Lung (tissue), 17 donors: ENCODE measurements at places on chromosomes 2 and 18. TPM values are rescaled to one million over a fixed set of nuclear protein-coding genes. Genes with fewer than 3 reads are reported as not detected.

TMEM247 gene
- total RNA-seq = not detected

DNA sequence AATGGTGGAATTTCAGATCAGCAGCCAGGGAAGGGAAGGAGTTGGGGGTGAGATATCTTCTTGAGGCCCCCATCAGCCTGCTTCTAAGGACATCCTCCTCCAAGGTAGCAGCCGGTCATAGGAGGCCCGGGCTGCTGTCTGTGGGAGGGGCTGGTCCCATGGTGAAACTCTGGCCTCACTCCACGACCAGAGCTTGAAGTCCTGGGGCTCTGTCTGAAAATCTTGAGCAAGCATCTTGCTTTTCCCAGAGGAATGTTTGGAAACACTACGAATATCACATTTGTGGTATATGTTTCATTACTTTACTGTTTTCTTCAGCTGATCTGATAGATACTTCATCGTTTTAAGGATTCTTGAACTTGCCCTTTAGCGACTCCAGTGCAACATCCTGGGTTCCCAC, 103.7 kb downstream of the CTAGE1 start:
- DNase-seq = peak; percentile 44

- peak; percentile 37 for DNase-seq
Observed at GRCh38 chr2:88903749-88904353, 212.4 kb downstream of the RPIA start.

GRCh38 chr18:45728336-45729010, 4.5 kb downstream of the SLC14A1 start:
- DNase-seq = no peak

- no peak for DNase-seq
Observed at GRCh38 chr2:149819356-149819957, 231.9 kb upstream of the MMADHC start.

GRCh38 chr2:2280483-2280882, 50.6 kb downstream of the MYT1L start:
- DNase-seq = no peak

FOXD4L1 gene
- total RNA-seq = 0.34 TPM

DNA sequence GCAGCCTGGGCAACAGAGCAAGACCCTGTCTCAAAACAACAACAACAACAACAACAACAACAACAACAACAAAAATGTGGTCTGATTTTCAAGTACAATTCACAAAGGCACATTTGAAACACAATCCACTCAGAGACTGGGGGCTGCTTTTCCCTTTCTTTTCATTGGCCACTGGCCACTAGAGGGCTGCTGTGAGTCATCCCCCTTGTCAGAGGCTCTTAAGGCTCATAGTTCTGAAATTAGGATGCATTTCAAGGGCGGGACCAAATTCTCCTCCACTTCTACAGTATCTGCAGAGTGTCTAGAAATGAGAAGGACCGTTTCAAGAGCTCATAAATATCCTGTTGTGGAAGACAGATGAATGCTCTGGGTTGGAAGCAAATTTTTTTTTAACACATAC, 285.4 kb downstream of the NRXN1 start:
- DNase-seq = peak; percentile 12

RBM44 gene
- total RNA-seq = 4.0 TPM

DNA sequence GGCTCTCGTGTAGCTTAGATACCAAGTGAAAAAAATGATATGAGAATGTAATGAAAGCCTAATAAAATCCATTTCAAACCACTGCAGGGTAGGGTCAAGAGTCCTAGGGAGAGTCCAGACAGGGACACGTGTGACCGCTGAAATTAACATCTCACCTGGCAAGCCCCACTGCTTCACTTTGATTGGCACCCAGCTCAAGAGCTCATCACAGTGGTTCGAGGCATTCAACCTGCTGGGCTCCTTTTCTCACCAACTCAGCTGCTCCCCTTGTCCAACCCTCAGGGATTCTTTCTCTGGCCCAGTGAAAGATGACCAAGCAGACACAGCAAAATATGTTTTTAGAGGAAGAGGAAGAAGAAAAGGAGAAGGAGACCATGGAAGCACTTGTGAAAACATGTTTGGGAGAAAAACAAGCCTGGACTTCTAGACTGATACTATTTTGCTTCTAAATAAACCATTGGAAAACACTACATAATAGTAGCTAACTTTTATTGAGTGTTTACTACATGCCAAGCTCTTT, 49.2 kb upstream of the CREB1 start:
- DNase-seq = no peak

DNA sequence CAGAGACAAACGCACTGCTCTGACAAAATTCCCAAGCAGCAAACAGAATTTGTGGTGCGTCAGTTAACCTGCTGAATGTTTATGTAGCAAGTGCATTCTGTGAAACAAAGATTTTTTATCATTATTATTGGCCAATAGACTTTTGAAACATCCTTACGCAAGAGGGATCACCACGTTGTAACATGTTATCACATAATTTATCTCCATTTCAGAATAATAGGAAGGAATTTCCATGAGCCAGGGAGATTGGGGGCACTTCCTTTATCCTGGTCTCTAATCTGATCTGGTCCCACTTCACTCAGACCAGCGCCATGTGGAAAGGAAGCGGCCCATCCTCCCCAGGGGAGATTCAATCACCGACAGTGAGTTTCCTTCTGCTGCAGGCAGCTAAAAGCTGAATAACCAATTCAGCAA, 166.1 kb downstream of the PID1 start:
- DNase-seq = no peak

- DNase-seq = no peak
Observed at GRCh38 chr2:48114256-48114655, 208.0 kb upstream of the FBXO11 start.

DNA sequence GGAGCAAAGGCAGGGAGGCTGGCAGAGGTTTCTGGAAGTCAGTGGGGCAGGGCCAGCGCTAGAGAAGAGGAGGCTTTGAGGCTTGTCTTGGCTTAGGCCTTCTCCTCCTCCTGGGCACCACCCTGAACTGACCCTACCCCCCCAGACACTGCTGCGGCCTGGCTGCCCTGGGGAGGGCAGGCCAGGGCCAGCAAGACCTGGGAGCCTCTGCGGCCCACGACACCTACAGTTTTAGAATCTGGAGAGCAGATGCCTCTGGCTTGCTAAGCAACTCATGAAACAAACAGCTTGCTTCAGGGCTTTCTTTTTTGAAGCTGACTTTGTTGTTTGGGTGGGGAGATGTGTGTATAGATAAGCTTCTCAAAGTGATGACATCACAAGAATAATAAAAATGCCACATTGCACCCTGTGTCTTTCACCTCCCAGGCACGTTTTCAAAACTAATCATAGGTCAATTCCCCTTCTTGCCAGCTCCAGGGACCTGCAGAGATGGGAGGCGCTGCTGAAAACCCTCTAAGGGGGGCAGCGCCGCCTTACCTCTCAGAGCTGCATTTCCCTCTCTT, 46.2 kb upstream of the SMAD7 start:
- DNase-seq = peak; percentile 35

FKBP7 gene
- 7.7 TPM for total RNA-seq

TSPYL6 gene
- total RNA-seq = not detected

GRCh38 chr2:142037066-142037465, 93.8 kb downstream of the LRP1B start:
- no peak for DNase-seq

SLC23A3 gene
- 2.0 TPM for total RNA-seq

DNA sequence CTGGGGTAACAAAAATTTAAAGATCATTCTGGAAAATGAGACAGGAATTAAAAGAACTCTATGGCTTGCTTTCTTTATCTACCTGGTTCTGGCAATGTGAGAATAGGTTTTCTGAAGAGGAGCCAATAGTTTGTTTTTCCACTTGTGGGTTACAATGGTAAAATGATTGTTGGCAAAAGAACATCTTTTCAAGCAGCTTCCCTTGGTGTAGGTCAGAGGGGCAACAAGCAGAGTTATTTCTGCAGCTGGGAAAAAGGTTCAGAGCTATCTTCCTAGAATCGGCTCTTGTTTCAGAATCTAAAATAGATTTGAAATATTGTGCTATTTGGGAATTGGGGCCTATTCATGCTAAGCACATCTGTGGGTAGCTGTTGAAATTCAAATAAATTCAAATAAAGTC, 11.5 kb upstream of the TSPYL6 start:
- DNase-seq = no peak

SNTG2 gene
- 1.6 TPM for total RNA-seq

- peak; percentile 45 for DNase-seq
Observed at GRCh38 chr2:95305380-95306061, 8.4 kb downstream of the KCNIP3 start.

- DNase-seq = peak; percentile 97
Observed at GRCh38 chr2:27071277-27071989, at the start of gene OST4. OST4 (minus strand) TSS chr2:27071654.

GRCh38 chr18:8856769-8857393, 151.5 kb downstream of the MTCL1 start:
- no peak for DNase-seq

C1QL2 gene
- not detected for total RNA-seq

DNA sequence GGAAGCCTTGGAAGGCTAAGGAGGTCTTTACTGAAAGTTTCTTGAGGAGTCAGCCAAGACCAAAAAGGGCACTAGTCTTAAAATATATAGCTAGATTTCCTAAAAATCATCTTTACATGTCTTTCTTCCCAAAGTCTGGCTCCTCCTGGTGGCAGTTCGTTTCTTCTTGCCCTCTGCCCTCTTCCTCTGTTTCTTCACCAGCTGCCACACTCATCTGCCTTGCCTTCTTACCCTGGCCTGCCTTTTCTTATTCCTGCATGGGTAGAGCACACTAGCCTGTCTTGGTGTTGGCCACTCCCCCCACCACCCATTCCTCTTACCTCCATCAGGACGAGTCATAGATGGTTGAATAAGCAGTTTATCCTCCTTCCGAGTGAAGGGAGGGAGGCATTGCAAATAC, 129.8 kb downstream of the RAPGEF4 start:
- no peak for DNase-seq

GRCh38 chr2:191350826-191351225, 105.6 kb downstream of the MYO1B start:
- DNase-seq = no peak

DNA sequence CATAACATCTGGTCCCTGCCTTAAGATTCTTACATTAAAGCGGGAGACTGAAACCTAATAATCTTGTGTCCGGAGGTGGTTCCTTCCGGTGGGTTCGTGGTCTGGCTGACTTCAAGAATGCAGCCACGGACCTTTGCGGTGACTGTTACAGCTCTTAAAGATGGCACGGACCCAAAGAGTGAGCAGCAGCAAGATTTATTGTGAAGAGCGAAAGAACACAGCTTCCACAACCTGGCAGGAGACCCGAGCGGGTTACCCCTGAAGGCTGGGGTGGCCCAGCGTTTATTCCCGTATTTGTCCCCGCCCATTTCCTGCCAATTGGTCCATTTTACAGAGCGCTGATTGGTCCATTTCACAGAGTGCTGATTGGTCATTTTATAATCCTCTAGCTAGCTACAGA, 122.3 kb upstream of the SIX2 start:
- no peak for DNase-seq

DNA sequence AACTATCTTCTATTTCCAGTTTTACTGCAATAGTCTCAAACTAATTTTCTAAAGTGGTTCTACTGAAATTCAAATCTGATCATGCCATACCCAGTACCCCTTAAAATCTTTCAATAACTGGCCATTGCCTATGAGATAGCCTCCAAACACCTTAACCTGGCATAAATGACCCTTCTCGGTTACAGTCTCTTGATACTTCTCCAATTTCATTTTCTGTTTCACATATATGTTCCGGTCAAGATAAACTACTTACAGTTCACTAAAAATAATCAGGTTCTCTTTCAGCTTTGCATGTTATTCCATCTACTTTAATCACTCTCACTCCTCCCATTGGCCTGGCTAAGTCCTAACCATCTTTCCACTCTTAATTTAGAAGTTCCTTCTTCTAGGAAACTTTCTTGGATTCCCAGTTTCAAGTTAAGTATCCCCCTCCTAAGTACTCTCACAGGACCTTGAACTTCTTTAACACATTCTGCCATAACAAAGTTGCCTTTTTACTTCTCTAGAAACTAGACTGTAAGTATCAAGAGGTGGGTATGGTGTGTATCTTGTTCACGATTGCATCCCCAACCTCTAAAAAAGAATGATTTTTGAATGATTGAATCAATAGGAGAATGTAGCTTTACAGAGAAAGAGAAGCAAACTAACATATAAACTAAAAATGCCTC, 110.2 kb upstream of the RBBP8 start:
- DNase-seq = no peak

DNA sequence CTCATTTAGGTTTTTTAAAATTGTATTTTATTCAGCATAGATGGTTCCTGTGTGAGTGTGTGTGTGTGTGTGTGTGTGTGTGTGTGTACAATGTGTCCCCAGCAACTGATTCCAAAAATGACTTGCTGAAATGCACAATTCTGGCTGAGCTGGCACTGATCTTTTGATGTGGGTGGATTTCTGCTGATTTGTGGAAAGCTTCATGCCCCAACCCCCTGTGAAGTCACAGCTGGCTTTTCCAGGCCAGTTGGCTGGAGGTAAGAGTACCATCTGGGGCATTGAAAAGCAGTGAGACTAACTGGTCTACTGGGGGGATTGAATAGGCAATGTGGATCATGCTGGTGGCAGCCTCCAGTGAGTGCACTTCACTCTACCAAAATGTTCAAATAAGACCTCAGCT, 187.2 kb downstream of the LRRTM1 start:
- no peak for DNase-seq

GRCh38 chr2:147714582-147714981, 130.2 kb upstream of the ACVR2A start:
- no peak for DNase-seq

- DNase-seq = no peak
Observed at GRCh38 chr2:177180269-177181000, 32.2 kb upstream of the HNRNPA3 start.

DNA sequence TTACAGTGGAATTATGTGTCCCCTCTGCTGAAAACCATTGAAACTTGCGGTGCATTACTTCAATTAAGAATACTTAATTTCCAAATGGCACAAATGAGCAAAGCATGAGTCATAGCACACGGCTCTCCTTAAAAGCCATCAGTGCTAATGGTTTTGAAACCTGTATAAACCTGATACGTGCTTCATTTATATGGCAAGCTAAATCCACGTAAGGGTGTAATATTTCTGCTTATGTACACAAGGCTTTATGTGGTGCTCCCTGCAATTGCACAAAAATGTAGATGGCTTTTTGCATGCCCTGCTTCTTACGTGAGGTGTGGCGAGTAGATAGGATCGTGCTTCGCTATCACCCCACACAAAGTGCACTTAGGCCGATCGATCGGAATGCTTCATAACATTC, 840.9 kb downstream of the GALR1 start:
- DNase-seq = no peak

- no peak for DNase-seq
Observed at GRCh38 chr2:20171445-20171977, 53.4 kb downstream of the SDC1 start.

OBSL1 gene
- total RNA-seq = 69.6 TPM

GRCh38 chr2:138648606-138649005, 131.6 kb downstream of the NXPH2 start:
- no peak for DNase-seq

DNA sequence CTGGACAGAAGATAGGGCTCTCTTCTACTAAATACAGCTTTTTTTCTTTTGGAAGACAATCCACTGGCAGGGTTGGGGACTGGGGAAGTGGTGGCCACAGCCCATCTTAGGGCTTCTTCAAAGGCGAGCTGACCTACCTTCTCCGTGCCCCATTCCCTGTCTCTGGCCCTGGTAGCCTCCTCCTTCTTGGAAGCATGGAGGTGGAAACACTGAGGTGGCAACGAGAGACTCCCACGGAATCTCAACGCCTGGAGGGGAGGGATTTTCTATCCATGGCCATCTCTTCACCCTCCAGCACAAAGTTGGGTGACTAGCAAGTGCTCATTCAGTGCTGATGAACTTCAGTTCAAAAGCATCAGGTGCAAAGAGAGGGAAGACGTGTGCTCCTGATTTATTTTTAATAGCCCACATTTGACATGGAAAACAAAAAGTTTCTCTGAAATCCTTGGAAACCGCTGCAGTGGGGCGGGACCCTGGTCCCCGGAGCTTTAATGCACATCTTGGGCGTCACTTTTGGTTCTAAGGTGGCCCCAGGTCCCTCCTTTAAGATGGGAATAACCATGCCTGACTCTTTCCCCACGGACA, 633 bp upstream of the ARMC9 start:
- DNase-seq = no peak
